ENCODE measurements at places on chromosomes 3 and 15.

DNA sequence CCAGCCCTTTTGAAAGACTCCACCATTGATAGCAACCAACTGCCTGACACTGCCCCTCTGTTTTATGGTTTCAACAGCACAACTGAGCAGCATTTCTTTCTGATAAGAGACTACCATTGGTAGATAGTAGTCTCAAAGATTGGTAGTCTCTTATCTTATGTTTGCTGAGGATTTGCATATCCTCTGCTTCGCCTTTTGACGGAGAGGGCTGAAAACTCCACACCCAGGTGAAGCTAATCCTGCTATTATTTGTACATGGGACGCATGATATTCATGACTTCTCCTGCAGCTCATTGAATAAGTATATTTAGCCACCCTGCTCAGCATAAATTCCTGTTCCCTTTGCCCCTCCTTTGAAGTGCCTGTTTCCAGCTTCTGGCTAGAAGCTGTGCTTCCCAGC, 119.4 kb upstream of the STRIT1 start:
- no peak for DNase-seq

DNA sequence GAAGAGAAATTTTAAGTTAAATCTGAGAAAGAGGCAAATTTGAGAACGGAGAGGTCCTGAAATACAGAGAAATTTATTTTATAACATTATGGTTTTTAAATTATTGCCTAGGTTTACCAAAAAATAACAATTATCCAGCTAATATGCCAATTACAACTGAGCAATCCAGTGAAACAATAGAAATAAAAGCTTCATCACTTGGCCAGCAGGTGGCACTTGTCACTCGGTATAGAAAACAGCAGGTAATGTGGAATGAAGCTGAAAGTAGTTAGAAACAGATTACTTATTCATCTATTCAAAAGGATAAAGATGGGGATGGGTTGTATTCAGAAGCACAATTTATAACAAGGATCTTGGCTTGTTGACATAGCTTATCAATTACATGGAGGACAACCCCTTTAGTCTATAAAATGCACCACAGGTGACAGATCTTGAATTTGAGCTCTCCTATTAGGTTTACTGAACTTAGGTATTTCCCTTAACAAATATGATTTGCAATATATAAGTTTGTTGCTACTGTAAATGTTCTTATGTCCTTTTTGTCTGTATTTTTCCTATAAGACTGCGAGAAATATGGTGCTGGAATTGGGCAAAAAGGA, 70.1 kb upstream of the GUCA1C start:
- DNase-seq = peak; percentile 32

- no peak for DNase-seq
Observed at GRCh38 chr3:52243791-52244628, 1.5 kb upstream of the PPM1M start.

DNA sequence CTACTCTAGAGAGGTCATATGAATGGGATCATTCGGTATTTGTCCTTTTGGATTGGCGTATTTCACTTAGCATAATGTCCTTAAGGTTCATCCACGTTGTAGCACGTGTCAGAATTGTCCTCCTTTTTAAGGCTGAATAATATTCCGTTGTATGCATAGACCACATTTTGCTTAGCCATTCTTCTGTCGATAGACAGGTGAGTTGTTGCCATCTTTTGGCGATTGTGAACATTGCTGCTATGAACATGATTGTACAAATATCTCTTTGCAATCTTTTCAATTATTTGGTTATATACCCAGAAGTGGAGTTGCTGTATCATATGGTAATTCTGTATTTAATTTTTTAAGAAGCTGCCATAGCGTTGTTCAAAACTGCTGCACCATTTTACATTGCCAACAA, 52.4 kb upstream of the GOLGA8J start:
- DNase-seq = no peak

- no peak for DNase-seq
Observed at GRCh38 chr3:172953571-172953970, 187.5 kb downstream of the SPATA16 start.

DNA sequence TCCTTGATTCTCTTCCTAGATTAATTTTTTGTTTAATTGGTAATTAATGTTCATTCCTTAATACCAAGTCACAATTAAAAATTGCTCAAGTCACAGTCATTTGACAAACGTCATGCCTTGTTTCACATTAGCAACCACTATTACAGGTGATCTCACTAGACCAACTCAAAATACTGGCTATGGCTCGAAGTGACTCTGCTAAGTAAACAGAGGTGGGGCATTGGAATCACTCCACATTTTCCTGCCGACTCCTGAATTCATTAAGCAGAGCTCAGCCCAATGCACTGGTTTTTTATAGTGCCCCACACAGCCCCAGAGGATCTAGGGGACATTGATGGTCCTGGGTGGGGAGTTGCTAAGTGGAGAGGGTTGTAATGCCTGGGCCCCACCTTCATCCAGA, 201.2 kb upstream of the NSMCE3 start:
- DNase-seq = peak; percentile 58

DNA sequence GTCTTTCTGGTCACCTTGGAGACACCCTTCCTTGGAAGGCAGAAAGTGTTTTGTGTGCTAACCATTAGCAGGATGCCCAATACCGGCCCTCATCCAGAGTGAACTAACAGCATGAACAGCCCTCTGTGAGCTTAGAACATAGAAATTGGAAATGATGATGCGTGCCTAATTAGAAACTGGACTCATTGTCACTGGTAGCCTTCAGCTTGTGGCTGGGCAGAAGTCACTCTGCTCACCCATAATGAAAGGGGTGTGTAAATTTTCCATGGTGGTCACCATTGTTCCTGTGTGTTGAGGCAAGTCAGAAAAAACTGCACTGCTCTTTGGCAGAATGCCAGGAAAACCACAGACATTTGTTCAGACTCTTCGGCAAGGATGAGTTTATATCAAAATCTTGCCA, 74.7 kb upstream of the CNTN4 start:
- no peak for DNase-seq

DNA sequence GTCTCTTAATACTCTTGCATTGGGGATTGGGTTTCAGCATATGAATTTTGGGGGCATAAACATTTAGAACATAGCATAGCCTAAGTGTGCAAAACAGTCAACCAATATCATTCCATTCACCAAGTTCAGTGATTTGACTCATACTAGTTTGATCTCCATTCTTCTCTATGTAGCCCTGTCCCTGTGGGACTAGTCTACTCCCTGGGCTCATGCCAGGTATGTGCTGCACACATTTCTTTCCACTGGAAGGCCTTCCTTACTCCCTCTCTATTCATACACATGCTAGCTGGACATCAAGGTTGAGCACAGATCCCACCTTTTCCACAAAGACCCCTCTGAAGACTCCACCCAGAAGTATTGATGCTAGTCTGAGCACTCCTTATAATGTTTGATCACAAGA, 5.1 kb downstream of the ZDHHC23 start:
- DNase-seq = no peak

- no peak for DNase-seq
Observed at GRCh38 chr3:65894126-65894525, 144.6 kb downstream of the MAGI1 start.

GRCh38 chr15:92503889-92504288, 110.2 kb downstream of the ST8SIA2 start:
- no peak for DNase-seq

DNA sequence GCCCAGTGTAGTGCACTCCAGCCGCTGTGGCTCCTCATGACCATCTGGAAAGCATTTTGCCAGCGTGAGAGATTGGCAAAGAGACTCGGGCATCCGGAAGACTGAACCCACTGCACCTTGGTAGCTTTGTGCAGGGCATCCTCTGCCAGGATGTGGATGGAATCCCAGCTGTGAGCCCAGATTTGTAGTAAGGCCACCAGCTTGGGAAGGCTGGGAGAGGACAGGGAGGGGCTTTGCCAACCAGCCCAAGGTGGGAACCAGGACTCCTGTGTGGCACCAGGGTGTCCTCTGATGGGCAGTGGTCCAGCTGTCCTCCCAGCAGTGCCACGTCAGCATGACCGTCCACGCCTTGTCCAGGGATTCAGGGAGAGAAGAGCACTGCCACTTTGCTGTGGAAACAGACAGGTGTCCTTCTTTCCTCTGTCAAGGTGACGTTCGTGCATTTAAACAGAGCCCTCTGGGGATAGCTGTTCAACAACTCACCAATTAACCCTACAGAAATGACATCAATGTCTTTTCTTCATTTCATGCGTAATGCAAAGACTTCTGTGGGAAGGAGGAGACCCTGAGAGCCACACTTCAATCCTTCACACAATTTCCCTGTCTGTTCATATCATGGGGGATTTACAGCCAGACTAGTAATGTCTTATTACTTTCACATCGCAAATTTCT, 19.1 kb downstream of the KLF15 start:
- no peak for DNase-seq

DNA sequence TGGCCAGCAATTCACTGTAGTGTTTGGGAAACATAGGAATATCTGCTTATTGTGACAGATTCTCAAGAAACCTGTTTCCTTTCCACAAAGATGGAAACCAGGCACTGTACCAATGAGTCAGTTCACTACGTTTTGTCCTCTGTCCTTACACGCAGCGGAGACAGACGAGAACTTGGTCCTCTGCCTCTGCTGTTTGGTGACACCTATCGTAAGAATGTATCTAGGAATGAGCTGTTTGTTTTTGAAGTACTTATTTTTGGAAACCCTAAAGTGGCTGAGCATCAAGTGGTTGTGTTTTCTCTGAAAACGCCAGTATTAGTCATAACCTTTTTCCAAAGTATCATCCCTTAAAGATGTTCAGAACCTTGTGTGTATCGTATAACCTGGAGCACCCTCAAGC, 93.0 kb downstream of the PGPEP1L start:
- DNase-seq = no peak

DNA sequence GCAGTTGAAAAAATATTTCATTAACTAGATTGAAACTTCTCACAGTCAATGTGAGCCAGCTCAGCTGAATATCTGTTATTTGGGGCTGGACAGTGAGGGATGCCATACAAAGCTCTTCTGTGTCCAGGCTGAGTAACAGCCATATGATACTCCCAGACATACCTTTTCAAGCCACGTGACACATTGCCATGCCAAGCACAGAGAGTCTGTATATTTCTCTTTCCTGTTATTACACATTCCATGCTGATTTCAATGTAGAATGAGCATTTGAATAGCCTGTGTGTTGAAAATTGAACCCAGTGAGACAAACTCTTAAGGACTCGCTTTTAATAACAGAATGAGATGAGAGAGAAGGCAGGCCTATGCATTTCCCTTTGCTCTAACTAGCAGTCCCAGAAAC, 334.7 kb upstream of the RASGRP1 start:
- no peak for DNase-seq

- DNase-seq = no peak
Observed at GRCh38 chr3:130857336-130858026, 36.4 kb upstream of the ATP2C1 start.

- peak; percentile 43 for DNase-seq
Observed at GRCh38 chr15:40506964-40507571, 36.3 kb downstream of the CHST14 start.

- no peak for DNase-seq
Observed at GRCh38 chr3:114122027-114122709, 56.7 kb downstream of the DRD3 start.

- DNase-seq = no peak
Observed at GRCh38 chr3:128903501-128903900, 24.1 kb downstream of the ACAD9 start.

- DNase-seq = no peak
Observed at GRCh38 chr3:156285626-156286025, 165.2 kb downstream of the KCNAB1 start.

DNA sequence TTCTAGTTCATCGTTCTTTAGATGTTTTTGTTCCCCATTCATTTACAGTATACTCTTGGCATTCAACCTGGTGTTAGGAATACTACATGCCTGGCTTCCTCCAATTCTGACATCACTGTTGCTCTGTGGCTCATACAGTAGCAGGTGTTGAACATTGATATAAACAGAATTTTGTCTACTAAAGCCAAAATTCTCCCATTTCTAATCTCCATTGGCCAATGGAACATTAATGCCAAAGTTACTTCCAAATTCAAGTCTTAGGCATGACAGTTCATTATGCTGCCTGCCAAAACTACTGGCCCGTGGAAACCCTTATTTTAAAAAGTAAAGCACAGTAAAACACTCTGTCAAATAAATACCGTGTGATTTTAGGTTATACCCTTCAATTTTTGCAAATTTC, 368.0 kb downstream of the NAALADL2 start:
- no peak for DNase-seq

- no peak for DNase-seq
Observed at GRCh38 chr3:159548675-159549335, 439.8 kb upstream of the IL12A start.

GRCh38 chr3:126934991-126935390, 47.9 kb upstream of the PLXNA1 start:
- no peak for DNase-seq

- DNase-seq = no peak
Observed at GRCh38 chr3:59374818-59375211, 325.0 kb upstream of the CFAP20DC start.

DNA sequence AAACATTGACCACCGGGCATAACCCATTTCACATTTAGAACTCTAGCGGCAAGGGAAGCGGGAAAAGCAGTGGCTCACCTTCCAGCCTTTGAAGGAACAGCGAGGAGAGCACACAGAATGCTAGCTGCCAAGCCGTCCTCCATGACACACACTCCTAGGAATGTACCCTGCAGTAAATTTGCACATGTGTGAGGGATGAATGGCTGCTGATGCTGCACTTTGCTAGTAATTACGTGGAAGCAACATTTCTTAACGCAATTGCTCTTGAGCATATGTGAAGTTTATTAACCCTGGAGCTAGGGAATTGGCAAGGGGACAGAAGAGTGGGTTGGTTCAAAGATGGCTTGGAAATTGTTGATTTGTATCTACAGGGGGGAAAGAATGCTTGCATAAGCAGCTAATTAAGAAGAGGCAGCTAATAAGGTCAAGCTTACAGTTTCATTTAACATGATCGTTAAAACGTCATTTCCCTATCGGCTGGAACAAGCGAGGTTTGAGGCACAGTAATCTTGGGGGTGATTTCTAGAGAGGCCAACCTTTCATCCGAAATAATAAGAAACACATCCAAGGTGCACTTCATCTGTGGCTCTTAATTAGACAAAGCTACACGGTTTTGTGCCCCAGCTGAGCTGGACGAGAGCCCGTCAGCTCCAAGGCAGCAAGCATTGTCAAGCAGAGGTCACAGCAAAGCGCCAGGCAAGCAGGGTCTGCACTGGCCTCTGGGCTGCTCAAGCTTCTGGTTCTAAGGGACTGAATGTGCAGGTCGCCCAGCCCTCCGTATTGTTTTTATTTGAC, 123.4 kb downstream of the CHSY1 start:
- DNase-seq = peak; percentile 38

GRCh38 chr3:194865615-194866014, 179.9 kb downstream of the FAM43A start:
- no peak for DNase-seq

DNA sequence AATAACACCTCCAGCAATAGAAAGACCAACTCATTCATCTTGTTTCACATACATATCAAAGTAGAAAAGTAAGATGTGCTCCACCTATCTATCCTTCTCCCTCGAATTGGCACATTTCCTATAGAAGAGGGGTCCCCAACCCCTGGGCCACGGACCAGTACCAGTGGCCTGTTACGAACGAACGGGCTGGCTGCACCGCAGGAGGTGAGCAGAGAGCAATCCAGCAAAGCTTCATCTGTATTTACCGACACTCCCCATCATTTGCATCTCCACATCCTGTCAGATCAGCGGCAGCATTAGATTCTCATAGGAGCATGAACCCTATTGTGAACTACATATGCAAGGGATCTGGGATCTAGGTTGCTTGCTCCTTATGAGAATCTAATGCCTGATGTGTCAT, 95.0 kb upstream of the CGNL1 start:
- no peak for DNase-seq

- DNase-seq = no peak
Observed at GRCh38 chr3:48863122-48863521, 15.4 kb upstream of the PRKAR2A start.

Data from DMS79 treated with DMSO at 0.1 percent for 48 hours (cell line).